Stimulated activated CD4-positive, alpha-beta T cell treated with anti-CD3 and anti-CD28 coated beads, TNF-alpha, amount 100 ng/mL, for 1 hour (primary cell): ENCODE measurements at places on chromosomes 2 and 18.

DNA sequence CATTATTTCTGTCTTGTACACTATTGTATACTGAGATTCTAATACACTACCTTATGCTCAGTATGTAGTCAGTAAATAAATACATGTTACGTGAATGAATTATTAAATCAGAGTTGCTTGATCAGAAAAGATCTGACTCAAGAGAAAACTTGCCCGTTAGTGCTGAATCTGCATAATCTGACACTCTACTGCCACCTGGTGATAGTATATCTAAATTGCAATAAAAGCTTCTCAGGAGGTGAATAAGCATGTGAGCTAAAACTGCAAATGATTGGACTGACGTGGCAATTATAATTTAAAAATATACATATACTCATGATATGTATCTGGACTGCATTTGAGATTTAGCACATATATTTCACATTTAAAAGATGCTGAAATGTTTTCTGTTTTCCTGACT is 70.4 kb downstream of the KIAA1328 start:
- DNase-seq: no peak

- DNase-seq: no peak
Observed at GRCh38 chr2:7672027-7672684, 754.9 kb downstream of the RNF144A start.

DNA sequence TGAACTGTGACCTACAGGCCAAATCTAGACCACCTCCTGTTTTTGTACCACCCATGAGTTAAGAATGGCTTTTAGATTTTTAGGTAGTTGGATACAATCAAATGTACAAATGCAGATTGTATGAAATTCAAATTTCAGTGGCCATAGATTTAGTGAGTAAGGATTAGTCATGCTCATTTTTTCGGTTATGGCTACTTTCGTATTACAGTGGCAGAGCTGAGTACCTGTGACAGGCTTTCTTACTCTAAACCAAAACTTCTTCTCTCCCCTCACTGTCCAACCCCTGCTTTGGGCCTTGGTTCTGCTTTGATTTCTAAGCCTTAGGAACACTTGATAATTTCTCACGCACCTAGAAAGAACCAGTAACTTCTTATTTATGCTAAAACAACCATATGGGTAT is 82.1 kb downstream of the CDC42EP3 start:
- no peak for DNase-seq

DNA sequence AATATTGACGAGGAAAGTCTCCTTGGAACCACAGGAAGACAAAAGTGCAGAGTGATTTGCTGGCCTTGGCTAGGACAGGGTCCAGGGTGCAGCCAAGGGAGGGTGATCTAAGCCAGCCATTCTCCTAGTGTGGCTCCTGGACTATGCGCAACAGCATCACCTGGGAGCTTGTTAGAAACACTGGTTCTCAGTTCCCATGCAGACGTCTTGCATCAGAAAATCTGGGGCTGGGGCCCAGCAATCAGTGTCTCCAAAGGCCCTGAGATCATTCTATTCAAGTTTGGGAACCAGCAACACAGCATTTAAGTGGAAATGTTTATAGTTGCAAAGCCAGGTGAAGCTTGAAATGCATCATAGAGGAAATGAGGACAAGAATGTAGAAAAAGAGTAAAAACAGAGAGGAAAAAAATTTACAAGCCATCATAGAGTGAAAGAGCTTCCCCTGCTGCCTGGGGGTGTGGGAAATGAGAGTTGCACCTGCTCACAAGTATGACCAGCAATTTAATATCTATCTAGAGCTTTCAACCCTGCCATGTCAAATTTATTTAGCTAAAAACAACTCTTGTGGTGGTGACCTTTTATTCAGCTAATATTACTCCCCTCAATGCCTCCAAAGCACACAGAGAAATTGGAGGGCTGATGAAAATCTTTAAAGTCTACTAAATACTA is 54.4 kb upstream of the SEC11C start:
- DNase-seq: no peak

DNA sequence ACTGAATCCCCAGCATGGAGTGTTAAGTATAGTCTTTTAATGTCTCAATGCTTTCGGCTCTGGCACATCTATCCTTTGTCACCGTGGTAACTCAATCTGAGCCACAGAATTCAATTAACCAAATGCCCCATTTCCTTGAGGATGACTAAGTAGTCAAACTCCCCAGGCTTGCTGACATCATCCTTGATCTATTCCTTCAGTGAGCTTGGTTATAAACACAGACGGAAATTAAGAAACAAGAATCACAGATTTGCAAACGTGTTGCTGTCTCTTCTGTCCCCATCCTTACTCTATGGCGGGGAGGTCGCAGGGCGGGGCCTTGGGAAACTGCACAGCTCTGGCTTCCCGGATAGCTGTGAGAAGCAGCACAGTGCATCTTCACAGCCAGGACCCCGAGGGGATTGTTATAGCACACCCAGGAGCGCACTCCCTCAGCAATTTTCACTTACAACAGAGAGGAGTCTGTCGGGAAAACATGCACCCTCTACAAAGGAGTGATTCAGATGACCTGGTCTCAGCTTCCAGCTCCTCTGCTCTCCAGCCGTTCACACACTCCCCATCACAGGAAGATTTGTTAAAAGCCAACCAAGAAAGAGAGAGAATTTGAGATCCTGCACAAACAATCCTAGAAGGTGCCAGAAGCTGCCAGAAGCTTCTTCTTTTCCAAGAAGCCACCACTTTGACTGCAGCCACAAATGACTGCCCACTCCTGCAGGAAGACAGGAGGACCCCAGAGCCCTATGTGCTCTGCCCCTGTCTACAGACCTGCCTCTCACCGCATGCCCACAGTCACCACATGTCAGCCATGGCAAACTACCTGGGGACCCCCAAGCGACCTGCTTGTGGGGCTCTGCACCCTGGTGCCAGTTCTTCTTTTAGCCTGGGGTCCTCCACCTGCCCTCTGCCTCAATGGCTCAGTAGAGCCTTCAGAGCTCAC is 44.9 kb upstream of the YWHAQ start:
- DNase-seq: no peak

DNA sequence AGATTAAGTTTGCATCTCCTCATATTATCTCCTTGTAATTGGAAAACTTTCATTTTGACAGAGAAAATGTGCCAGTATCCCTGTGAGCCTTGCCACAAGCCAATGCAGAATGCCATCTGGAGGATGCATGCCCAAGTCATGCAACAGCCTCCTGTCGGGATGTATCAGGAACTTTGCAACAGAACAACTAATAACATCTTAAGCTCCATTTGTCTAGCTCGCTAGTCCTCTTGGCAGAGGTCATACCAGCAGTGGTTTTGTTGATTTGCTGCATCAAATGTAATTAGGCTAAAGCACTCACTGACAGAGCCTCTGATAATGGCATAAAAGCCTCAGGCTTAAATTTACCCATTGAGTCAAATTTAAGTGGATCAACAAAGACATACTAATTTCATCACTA is 125.8 kb downstream of the UBE2E3 start:
- DNase-seq: no peak

DNA sequence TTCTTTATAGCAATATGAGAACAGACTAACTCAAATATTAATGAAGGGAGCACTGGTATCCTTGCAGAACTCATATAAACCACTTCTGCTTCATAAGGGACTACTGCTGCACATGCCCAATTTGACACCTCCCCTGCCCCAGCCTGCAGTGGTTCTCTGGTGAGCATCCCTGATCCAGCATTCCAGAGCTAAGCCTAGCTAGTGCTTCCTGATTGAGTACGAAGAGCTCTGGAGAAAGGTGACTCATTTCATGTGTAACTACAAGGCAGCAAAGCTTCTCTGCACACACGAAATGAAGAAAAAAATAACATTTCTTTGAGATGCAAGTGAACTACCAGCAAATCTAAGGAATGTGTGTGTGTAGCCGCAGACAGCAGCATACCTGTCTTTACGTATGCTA is 22.8 kb upstream of the ADNP2 start:
- no peak for DNase-seq

DNA sequence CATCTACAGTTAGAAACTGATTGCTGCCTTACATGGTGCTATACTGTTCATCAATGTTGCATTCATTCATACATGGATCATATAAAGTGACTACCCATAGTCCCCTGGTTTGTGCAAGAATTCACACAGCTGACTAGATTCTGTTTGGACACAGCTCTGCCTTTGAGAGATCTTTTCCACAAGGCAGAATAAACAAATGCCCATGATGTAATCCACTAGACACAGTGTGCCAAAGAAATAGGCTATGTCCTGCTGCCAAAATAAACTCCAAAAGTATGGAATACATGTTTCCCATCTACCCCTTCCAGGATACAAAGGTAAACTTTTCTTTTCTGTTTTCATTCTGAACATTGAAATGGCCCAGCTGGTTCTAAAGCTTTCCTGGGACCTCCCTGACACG is 269.4 kb upstream of the CHAC2 start:
- no peak for DNase-seq

DNA sequence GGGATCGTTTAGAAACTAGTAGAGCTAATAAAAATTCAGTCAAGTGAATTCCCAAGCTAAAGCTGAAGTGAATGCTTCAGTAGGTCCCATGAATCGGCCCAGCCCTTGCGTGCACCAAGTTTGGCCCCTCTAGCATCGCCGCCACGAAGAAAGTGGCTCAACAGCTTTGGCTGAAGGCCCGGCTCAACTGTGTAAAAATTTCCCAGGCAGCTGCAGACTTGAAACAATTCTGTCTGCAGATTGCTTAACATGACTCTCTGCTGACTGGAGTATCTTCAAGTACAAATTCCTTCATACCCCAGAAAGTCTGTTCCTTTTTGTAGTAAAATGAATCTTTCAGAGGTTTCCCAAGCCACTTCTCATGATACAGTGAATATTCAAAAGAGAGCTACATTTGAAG is 32.7 kb downstream of the ALMS1 start:
- no peak for DNase-seq

GRCh38 chr2:223863491-223863890 is 26.1 kb upstream of the AP1S3 start:
- DNase-seq: no peak

DNA sequence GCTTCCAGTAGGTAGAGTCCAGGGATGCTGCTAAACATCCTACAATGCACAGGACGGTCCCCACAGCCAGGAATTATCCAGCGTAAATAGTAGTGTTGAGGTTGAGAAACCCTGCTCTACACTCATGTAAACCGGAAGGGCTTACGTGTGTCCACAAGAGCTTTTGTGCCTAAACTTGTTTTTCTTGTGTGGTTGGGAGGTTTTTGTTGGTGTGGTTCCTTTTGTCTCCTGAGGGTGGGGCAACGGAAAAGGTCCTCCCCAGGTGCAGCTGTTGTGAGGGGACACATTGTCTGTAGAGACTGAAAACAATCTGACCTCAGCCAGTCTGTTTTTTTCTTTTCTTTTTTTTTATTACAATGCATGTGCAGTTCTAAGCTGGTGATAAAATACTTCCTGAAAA is 72.7 kb upstream of the MGAT5 start:
- DNase-seq: peak; percentile 10

- no peak for DNase-seq
Observed at GRCh38 chr2:2823061-2823753, 492.1 kb upstream of the MYT1L start.

DNA sequence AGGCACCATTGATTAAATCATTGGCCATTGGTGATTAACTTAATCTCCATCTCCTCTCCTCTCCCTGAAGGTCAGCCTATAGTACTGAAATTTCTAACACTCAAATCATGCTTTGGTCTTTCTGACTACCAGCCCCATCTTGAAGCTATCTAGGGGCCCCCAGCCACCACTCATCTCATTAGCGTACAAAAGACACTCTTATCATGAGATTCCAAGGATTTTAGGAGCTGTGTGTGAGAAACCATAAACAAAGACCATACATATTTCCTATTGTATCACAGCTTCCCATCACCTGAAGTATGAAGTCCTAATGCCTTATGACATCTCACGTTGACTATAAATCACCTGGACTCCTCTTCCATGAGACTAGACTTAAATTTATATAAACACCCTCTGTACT is 94.0 kb upstream of the B3GNT2 start:
- DNase-seq: no peak

- no peak for DNase-seq
Observed at GRCh38 chr18:5709476-5710095, 165.8 kb upstream of the EPB41L3 start.

- DNase-seq: no peak
Observed at GRCh38 chr2:13524492-13524891, 807.8 kb downstream of the TRIB2 start.

DNA sequence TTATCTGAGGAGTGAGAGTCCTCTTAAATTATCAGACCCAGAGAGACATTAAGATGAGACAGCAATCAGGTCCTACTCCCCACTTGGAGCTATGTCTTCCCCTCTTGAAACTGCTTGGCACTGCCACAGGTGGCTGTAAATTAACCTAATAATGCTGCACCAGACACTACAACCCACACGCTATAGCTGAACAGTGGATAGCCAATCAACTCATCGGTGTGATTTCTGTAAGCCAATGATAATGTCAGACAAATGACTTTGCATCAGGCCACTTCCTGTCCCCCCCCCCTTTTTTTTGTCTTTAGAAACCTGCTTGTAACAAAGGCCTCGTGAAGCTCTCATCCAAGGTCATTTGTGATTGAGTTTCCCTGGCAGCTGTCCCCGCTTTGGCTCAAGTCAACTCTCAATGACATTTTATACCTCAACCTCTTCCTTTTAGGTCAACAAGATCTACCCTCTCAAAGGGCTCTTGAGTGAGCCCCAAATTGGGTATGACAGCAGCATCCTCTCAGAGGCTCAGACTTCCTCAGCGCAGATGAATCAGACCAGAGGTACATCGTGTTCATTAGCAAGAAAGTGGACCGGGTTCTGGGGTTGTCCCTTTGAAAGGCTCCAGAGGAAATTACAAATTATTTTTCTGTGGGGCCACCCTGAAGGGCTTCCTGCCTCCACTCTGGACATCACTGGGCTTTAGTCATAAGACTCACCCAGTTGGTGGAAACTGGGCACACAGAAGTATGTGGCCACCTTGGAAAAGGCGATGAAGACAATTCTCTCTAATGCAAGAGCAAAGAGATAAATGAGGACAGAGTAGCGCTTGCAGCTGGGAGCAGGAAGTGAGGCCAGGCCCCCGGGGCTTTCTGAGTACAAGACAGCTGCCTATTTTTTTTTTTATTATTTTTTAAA is 73.6 kb downstream of the COPS8 start:
- no peak for DNase-seq

- DNase-seq: no peak
Observed at GRCh38 chr2:177249038-177249437, 15.5 kb downstream of the NFE2L2 start.

- DNase-seq: no peak
Observed at GRCh38 chr2:237858294-237859081, 935 bp upstream of the RAMP1 start.

- no peak for DNase-seq
Observed at GRCh38 chr2:105763076-105763475, 18.4 kb downstream of the NCK2 start.

DNA sequence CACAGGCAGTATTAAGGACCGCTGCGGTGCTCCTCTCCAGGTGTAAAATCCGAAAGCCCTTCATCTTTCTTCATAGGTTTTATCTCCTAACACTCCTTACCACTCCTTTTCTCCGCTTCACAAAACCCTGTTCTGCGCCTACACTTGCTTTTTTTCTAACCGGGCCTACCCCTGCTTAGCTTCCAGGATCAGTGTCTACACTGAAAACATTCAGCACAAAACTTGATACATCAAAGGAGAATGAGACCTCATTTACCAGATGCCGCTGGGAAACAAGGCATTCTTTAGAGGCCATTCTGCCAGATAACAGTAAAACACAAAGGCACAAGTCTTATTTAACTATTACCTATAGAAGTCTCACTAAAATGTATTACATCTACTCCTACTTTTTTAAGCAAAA is 13.1 kb downstream of the CHST10 start:
- DNase-seq: no peak

- no peak for DNase-seq
Observed at GRCh38 chr2:180647621-180648020, 332.8 kb upstream of the UBE2E3 start.
